ENCODE measurements at places on chromosomes 2 and 18.

DNA sequence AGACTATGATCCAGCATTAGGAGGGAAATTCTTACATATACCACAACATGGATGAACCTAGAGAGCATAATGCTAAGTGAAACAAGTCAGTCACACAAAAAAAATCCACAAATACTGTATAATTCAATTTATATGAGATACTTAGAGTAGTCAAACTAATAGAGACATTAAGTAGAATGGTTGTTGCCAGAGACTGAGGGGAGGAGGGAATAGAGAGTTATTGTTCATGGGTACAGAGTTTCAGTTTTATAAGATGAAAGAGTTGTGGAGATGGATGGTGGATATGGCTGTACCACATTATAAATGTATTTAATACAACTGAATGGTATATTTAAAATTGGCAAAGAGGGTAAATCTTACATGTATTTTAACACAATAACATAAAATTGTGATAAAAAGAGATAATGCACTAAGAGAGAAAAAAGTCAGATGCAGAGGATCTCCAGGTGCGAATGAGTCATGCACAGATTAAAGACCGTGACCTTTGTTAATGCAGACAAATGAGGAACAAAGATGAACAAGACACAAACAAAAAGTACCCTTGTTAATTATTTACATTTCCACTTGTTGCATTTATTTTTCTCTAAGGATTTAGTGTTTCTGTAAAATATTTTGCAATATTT is 541.7 kb upstream of the MEX3C start:
- no peak for DNase-seq

- DNase-seq = no peak
Measured at GRCh38 chr2:191441496-191442214, 196.5 kb downstream of the MYO1B start.

GRCh38 chr2:157592948-157593347 is 35.7 kb downstream of the ACVR1C start:
- DNase-seq = no peak

DNA sequence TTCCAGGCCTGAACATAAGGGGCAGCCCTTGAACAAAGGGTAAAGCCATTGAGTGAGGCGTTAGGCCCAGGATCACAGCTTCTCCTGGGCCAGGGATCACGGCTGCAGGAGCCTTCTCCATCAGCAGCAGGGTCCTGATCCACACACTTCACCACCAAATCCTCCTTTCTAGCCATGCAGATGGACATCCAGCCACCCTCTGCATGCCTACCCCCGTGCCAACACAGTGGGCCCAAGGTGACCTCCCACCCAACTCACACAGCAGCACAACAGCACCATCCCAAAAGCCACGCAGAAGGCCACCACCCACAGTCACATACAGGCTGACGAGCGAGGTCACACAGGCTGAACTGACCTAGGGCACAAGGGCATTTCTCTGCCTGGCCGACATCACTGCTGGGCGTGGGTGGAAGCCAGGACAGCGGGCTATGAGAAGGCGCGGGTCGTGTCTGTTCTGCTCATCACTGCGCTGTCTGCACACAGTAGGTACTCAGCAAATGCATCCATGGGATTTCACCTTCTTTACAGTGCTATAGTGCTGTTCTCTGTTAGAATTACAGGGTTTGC is 31.2 kb downstream of the TFCP2L1 start:
- DNase-seq = no peak

DNA sequence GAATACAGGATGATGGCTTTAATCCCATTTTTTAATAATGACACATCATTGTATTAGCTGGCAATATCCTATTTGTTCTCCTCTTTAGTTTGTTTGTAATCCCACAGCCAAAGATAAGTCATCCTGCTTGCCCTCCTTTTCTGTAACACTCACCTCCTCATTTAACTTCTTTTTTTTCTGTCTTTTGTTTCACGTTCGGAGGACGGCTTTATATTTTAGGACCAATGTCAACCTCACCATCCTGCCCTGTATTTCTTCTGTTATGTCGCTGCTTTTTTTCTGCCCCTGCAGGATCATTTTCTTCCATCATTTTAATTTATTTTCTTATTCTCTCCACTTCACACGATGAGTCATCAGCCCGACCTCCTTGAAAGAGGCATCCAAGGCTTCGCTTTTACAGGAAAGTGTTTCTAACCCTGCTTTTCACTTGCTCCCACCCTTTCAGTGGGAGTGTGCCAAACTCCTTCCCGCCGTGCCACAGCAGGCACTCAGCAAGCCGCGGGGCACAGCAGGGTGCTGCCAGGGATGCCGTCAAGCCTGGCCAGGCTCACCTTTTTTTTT is 11.4 kb downstream of the RAB31 start:
- no peak for DNase-seq

GRCh38 chr2:232076736-232077135 is 115.2 kb downstream of the DIS3L2 start:
- no peak for DNase-seq

DNA sequence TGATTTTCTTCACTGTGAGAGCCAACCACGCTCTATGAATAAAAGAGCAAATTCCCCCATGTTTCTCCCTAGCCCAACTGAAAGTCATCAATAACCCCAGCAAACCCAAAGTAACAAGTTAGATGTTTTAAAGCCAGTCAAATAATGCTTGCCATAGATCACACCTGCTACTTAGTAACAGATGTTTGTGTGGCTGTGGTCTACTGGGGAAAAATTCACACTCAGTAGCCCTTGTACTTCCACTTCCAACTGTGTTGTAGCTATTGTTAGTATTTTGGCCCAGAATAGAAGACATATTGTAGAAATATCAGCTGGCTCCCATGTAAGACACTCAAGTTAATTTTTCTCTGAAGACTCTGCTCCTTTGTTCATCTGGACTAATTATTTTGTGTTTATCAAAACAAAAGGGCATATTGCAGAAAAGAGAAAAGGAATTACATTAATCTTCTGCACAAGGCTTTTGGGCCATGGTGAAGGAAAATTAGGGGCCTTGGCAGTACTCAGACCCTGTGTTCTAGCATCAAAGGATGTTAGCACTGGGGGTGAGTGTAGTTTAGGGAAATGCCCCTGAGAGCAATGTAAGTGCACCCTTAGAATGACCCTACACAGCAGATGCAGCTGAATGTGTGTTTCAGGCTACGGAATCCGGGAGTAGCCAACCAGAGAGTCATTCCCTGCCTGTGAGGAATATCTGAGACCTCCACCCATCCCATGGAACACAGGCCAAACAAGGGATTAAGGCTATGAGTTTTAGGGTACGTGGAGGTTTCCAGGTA is 521.9 kb downstream of the EPHA4 start:
- no peak for DNase-seq

GRCh38 chr2:120740765-120741524 is 5.3 kb downstream of the GLI2 start:
- DNase-seq = no peak

- no peak for DNase-seq
Measured at GRCh38 chr2:113757138-113757657, 756 bp upstream of the SLC35F5 start.
